ENCODE measurements at places on chromosomes 1 and 21. TPM values are rescaled to one million over a fixed set of nuclear protein-coding genes. Genes with fewer than 3 reads are reported as not detected.
A peak's percentile ranks its signal among the peaks of the same experiment; 100 is the strongest.

DNA sequence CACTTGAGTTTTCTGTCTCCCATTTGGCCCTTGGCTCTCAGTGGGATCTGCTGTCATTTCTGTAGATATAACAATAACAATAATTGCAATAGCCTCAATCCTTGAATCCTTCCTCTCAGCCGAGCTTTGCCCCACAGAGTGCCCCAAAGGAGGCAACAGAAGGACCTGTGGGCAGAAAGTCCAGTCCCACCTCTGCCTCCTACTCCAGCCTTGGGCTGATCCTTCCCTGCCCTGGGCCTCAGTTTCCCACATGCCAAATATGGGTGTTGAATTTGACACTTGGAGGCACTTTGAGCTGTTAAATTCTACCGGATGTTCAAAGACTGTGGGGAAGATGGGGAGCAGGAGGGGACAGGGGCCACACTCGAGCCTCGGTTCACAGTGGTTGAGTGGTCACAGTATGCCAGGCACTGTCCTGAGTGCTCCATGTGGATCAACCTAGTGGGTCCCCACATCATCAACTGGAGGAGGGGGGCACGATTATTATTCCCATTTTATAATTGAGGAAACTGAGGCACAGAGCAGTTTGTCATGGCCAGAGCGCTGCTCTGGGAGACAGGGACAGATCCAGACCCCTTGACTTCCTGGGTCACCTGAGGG, 307.1 kb downstream of the MATN1 start:
- no peak overlapping the region for H3K27ac ChIP-seq
- DNase-seq: no peak
- H3K36me3 ChIP-seq: no peaks in the 10 kb centered on the region
- H3K4me1 ChIP-seq: no peaks in the 10 kb centered on the region
- no peaks in the 10 kb centered on the region for H3K27me3 ChIP-seq

DNA sequence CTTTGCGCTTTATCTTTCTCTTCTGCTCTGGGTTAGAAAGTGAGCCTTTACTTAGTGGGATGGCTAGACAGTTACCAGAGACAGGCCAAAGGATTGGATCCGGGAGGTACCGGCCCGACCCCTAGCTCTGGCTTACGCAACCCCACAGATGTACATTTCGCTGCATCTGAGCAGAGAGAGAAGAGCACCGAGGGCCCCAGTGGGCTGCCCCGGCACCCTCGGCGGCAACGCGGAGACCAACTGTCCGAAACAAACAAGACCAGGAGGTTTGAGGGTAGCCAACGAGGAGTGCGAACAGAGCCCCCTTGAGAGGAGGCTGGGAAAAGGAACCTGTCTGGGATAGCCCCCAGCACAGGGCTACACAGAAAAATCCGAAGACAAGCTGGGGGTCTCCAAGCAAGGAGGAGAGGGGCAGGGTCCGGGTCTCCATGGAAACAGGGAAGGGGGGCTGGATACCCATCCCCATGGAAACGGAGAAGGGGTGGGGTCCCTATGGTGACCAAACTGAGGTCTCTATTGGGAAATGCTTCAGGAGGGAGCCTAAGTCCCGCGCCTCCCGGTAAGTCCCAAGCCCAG, 373 bp downstream of the MTF1 start:
- H3K4me1 ChIP-seq: peaks cover 11% of the 10 kb centered on the region
- H3K27ac ChIP-seq: peak overlapping the region; percentile 85
- H3K27me3 ChIP-seq: no peaks in the 10 kb centered on the region

- no peaks in the 10 kb centered on the region for H3K27me3 ChIP-seq
- no peak for DNase-seq
- no peak overlapping the region for H3K4me3 ChIP-seq
- H3K27ac ChIP-seq: no peak overlapping the region
- H3K36me3 ChIP-seq: no peaks in the 10 kb centered on the region
- no peaks in the 10 kb centered on the region for H3K4me1 ChIP-seq
Observed at GRCh38 chr1:6795661-6796060, 10.4 kb downstream of the CAMTA1 start.

DNA sequence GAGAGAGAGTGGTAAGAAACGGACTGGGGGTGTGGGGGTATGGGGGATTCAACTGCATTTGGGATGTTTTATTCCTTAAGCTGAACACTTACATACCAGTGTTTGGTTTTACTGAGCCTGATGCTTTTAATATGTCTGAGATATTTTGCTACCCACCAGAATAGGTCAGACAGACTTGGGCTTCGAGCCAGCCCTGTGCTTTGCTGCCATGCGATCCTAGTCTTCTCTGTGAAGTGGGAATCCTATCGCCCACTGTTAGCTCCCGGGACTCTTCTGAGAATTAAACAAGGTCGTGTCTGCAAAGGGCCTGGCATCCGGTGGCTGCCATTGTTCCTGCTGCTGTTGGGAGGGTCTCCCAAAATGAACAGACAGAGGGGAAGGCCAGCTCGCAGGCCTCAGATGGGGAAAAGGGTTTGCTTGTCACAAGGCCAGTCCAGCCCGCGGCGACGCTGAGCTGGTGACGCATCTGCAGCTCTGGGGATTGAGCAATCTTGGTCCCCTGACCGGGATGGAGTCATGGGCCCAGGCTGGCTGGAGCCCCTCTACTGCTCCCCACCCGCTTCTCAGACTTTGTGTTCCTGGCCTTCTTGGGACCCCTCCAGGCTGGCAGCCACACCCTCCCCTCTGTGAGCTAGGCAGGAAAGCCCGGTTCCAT, 26.9 kb upstream of the ECE1 start:
- H3K4me3 ChIP-seq: no peak overlapping the region
- peaks cover 41% of the 10 kb centered on the region for H3K4me1 ChIP-seq
- H3K27me3 ChIP-seq: no peaks in the 10 kb centered on the region
- no peak overlapping the region for H3K27ac ChIP-seq

GRCh38 chr1:61904354-61904753, 162.1 kb downstream of the PATJ start:
- H3K4me3 ChIP-seq: no peak overlapping the region
- H3K4me1 ChIP-seq: no peaks in the 10 kb centered on the region
- DNase-seq: no peak
- no peaks in the 10 kb centered on the region for H3K36me3 ChIP-seq

GRCh38 chr1:206792939-206793607, 20.8 kb upstream of the IL10 start:
- H3K27me3 ChIP-seq: no peaks in the 10 kb centered on the region
- H3K36me3 ChIP-seq: no peaks in the 10 kb centered on the region
- H3K4me1 ChIP-seq: no peaks in the 10 kb centered on the region
- DNase-seq: no peak
- H3K27ac ChIP-seq: no peak overlapping the region
- H3K4me3 ChIP-seq: no peak overlapping the region

DNA sequence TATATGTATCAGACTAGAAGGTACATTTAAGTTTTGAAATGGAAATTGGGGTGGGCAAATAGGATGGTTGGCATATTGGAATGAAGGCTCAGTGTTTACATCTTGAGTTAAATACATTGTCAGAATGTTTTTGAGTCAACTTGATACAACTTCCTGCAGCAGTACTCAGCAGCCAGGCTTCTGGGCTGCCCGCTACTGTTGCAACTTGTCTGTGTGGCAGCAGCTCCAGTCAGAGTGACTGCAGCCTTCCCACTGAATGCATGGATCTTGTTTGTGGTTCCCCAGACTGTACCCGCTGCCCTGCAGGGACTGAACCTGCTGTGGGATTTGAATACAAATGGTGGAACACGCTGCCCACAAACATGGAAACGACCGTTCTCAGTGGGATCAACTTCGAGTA, 24.9 kb upstream of the SARS1 start:
- H3K36me3 ChIP-seq: no peaks in the 10 kb centered on the region
- H3K4me3 ChIP-seq: no peak overlapping the region
- no peaks in the 10 kb centered on the region for H3K27me3 ChIP-seq
- no peak overlapping the region for H3K27ac ChIP-seq

GFI1 gene
- total RNA-seq: 8.1 TPM

MMEL1 gene
- total RNA-seq: 2.7 TPM

CLCA1 gene
- 0.12 TPM for total RNA-seq

CSF3R gene
- 0.32 TPM for total RNA-seq

UTS2 gene
- total RNA-seq: 3.0 TPM
